CD8-positive, alpha-beta memory T cell (primary cell): ENCODE measurements at places on chromosomes 2 and 18.

DNA sequence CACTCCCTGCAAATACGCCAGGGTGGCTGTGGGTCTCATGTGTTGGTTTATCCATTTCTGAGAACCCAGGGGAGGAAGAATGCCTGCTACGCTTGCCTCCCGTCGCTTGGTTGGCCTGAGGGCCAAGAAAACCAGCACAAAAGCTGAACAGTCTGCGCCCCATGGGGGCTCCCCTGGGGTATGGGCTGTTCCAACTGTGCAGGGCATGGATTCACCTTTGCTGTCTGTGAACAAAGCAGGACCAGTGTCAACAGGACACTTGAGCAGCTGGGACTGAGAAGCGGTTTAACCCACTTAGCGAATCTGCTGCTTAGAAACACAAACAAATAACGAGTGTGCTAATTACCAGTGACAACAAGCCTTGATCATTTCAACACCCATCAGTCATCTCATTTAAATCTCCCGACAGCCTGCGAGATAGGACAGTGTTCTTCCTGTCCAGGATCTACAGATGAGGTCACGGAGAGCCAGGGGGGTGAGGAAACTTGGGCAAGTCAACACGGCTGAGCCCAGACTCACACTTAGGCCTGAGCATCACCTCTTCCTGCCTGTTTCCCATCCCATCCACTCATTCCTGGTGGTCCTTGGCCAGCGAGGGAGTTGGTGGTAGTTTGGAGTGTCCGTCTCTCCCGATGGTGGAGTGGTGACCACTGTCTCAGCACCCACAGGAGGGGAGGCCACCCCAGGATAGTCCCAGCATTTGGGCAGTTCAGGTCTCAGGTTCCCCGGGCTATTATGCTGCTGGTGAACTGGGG, 111.6 kb upstream of the HAAO start:
- DNase-seq: no peak

DNA sequence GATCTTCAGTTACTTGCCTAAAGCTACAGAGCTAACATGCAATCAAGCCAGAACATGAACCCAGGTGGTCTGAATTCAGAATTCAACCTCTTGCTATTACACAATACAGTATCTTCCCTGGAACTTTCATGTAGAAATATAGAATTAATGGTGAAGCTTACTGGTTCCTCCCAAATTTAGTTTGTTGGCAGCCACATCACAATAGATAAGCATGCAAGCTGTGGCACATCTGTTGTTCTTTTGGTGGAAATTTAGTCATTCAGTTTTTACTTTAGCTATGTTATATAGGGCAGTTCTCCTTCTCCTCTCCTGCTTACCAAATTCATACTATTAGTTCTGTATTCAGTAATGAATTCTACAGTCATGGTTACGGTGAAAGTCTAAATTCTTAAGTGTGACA, 101.0 kb upstream of the RNF152 start:
- no peak for DNase-seq

DNA sequence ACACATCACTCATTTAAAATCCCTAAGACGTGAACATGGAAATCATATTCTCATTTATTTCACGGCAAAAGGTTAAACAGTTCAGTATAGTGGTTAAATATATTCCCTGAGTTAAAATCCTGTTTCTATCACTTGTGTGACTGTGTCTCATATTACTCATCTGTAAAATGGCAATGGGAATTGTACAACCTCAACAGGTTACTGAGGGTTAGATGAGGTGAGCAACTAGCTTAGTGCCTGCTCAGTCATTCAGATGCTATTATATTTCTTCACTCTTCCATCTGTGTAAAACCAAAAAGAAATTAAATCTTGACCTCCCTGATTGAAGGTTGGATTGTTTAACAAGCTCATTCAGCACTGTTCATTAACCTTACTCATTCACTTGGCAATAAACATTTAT, 212.4 kb upstream of the STK17B start:
- DNase-seq: no peak

DNA sequence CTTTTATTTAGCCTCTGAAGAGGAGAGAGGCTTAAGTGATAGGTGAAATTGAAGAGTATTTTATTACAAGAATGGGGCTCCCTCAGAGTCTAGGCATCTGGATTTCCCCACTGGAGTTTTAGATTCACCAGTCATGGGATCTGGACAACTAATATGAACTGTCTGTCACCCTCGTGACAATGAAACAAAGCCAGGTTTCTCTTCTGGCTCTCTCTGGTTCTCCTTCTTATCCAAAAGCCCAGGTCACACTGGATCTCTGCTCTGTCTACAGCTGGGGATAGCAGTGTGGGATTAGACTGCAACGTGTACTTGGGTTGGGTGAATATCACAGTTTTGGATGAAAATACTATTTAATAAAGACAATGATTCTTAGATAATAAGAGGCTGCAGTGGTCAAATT, 31.2 kb downstream of the LHCGR start:
- no peak for DNase-seq

DNA sequence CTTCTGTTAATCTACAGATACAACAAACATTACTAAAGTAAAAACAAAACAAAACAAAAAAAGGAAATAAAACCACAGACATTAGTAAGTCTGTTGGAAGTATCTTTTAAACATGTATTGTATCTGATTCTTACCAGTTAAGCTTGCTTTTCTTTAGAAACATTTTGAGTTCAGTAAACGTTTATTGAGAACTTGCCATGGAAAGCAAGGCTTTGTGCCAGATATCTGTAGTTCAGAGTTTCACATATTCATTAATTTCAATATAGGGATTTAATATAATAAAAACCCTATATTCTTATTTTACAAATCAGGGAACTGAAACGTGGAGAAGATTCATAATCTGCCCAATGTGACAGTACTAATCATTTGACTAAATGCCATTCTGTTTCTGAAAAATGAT, 1101.0 kb upstream of the GYPC start:
- no peak for DNase-seq

DNA sequence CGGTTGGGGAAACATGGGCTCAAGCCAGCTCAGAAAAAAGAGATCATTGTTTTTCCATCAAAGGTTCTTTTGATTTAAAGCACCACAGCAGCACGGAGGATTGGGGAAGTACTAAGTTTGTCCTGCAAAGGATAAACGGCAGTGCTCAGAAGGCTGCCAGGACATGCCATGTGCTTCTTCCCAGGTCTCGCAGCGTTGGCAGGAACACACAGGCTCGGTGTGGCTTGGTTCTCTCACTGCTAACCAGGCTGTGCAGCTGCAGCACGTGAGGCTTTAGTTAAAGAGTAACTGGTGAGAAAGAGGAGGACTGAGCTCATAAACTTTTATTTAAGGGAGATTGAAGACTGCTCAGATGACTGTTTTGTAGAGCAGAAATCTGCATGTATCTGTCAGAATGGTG, 264.3 kb downstream of the TSN start:
- DNase-seq: no peak

GRCh38 chr2:98118161-98118560, 31.2 kb downstream of the VWA3B start:
- DNase-seq: no peak

DNA sequence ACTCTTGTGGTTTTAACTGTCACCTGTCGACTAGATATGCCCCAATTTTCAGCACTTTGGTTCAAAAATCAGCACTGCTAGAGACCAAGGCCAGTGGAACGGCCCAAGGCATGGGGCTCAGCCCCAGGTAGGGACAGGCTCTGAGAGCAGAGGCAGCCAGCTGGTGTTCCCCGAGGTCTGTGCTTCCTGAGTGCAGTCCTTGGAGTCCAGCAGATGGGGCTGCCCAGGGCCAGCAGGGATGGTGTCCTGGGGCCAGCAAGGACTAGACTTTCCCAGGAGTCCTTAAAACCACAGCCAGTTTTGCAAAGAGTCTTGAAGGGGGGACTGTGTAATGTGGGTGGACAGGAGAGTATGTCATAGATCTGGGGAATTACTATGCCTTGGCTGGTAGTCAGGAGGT, 56.3 kb downstream of the POMC start:
- DNase-seq: no peak

DNA sequence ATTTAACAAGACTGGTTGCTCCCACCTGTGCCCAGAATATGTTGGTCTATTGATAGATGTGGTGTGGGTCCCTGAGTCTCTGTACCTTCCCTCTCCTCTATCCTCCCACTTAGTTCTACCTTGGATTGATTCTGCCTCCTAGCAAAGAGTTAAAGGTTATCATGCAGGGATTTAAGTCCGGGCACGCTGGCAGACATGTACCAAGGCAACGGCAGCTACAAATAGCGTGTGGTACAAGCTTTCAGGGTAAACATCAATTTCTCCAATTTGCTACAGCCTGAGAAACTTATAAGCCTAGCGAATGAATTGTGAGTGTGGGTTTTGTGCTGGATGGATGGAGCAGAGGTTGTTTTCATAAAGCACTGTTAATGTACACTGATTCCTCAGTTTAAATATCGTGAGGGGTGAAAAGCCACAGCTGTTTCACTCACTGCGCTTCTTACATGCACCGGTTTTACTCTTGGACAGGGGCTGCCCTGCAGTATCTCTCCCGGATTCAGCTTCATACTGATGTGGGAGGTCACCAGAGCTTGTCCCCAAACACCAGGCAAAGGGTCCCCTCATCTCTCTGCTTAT, 289.8 kb downstream of the ICOS start:
- no peak for DNase-seq

GRCh38 chr18:47815486-47816270, 114.8 kb downstream of the SMAD2 start:
- DNase-seq: no peak

GRCh38 chr18:72502671-72503431, 41.3 kb downstream of the CBLN2 start:
- peak; percentile 45 for DNase-seq
